Gastroesophageal sphincter (tissue), 4 donors: ENCODE measurements at places on chromosomes 16 and 17. TPM values are rescaled to one million over a fixed set of nuclear protein-coding genes. Genes with fewer than 3 reads are reported as not detected.
A peak's percentile ranks its signal among the peaks of the same experiment; 100 is the strongest.

DNA sequence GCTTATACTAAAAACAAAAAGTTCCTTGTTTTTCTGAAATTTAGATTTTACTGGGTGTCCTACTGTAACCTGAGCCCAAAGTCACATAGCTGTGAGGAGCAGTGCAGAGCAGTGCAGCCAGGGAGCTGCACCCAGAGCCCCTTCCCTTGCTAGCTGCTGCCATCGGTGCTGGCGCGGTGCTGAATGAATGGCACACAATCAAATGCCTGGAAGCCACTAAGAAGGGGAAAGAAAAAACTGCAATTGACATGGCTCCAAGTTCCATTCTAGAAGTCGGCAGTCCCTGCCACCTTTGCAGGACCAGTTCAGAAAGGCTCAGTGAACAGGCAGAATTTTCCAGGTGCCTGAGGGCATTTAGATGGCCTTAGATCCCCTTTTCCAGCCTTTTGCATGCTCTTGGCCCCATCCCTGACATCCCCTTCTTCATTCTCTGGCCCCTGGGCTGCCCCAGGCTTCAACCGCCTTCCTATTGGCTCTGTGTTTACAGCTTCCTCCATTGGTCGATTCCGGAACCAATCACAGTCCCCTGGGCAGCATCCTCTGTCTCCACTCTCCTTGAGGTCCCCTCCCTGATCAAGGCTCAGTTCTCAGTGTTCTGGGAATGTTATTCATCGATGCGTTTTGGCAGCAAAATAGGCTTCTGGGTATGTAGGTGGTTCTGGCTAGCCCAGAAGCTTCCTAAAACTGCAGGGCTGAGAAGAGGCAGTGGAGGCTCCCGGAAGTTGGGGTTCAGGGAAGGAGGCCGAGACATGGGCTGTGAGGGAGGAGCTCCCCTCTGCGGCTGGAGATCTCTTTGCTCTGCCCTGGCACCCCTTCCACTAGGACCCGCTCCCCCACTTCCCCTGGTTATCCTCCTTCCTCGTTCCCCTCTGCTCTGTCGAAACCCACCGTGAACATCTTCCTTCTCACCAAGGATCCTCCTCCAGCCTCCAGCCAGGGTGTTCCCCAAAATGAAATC is 37.9 kb downstream of the ATP2C2 start:
- no peak for ATAC-seq

- ATAC-seq: no peak
Measured at GRCh38 chr16:25729188-25729915, 37.6 kb downstream of the HS3ST4 start.

GRCh38 chr16:81324808-81325207 is 10.0 kb downstream of the GAN start:
- ATAC-seq: no peak

- ATAC-seq: no peak
Measured at GRCh38 chr16:80527297-80527696, 13.5 kb upstream of the DYNLRB2 start.

GRCh38 chr17:7951143-7951792 is 19.3 kb downstream of the CNTROB start:
- no peak for ATAC-seq

- ATAC-seq: no peak
Measured at GRCh38 chr17:58281511-58282011, 826 bp upstream of the MPO start.

- no peak for ATAC-seq
Measured at GRCh38 chr17:35076874-35077273, 13.4 kb upstream of the RFFL start.

- no peak for ATAC-seq
Measured at GRCh38 chr17:36136439-36136838, 32.8 kb downstream of the CCL4 start.

DNA sequence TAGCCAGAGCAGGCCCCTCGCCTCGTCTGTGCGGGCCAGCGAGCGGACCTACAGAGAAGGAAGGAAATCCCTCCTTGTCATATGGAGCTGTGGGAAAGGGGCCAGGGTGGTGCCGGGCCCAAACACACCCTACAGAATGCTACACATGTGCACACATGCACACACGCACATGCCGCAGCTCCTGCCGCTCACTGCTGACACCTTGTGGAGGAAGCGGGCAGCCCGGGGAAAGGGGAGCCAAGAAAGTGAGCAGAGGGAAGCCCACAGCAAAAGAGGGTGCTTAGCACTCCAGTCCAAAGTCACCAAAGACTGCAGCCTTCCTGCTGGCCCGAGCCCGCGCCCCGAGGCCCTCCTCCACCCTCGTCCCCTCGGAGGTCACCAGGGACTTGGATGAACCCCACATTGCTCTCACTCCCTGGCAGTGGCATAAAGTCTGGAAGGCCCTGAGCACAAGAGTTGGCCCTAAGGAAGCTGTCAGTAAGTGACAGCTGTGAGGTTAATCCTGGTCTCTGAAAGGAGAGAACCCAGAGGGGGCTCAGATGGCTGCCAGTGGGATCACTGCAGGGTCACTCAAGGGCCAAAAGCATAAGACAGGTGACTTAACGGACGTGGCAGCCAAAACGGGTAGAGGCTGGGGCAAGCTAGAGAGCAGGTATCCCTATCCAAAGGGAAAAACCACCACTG is 68.2 kb downstream of the MYO18A start:
- peak; percentile 63 for ATAC-seq

DNA sequence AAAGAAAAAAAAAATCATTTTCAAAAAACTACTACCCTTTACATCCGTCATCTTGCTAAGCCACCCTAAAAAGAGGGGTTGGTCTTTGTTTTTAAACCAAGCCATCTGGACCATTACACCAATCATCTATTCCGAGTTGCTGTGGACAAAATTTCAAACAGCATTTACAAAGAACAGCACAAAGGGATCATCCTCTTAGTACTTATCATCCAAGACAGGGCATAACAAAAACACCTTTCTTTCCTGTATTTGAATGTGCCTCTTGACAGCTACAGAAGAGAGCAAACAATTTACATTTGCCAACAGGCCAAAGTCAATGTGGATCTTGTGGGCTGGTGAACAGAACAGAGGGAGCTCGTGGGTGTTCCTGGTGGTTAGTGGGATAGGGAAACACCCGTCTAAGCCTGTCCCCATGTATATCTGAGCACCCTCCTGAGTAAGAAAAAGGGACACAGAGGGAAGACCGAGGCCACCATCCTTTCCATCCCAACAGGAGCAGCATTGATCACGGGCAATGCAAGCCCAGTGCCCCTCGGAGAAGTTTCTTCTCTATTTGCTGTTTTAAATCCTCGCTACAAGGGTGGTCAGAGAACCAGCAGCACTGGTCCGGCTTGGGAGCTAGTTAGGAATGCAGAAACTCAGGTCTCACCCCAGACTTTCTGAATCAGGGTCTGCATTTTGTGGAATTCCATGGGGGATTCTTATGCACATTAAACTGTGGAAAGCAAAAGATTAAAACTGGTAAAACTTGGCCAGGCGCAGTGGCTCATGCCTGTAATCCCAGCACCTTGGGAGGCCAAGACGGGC is 1.9 kb downstream of the SLC39A11 start:
- no peak for ATAC-seq

- no peak for ATAC-seq
Measured at GRCh38 chr17:18986541-18987229, 17.9 kb downstream of the FAM83G start.

- ATAC-seq: no peak
Measured at GRCh38 chr16:8962393-8963009, 1.2 kb downstream of the USP7 start.

DNA sequence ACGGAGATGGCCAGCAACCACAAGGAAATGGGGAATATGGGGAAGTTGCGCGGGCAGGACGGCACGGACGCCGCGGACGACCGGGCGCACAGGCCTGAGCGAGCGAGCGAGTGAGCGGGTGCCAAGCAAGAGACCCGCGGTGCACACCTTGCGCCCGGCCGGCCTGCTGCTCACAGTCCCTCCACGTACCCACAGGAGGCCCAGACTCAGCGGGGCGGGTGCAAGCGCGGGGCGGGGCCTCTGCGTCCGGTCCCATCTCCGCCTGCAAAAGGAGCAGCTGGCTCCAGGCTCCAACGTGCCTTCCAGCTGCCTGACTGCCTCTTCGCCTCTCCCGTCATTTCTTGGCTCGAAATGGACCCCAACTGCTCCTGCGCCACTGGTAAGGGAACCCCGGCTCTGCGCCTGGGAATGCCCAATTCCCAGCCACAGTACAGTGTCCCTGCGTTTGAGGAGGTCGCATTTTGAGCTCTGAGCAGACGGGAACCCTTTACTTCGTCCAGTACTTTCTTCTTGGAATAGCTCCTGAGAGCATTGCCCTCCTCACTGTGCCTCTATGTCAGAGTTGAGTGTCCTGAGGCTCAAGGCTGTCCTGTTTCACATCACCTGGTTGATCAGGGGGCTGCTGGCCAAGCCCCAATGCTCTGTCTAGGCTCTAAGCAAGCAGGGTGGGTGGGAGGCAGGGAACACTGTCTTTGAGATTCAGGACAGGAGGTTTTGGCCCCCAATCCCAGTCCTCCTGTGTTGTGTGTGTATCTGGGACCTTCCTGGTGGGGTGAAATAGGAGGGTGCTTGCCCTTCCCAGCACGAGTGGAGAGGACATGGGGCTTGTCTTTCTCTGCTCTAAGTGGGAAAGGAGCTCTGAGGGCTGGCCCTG is 8.1 kb upstream of the MT1E start:
- ATAC-seq: peak; percentile 91

GRCh38 chr17:236641-237405 is 55.4 kb upstream of the DOC2B start:
- ATAC-seq: no peak

- ATAC-seq: peak; percentile 49
Measured at GRCh38 chr17:40072040-40072734, 9.4 kb downstream of the THRA start.

- ATAC-seq: peak; percentile 89
Measured at GRCh38 chr17:7589204-7589868, 558 bp downstream of the SOX15 start.

GRCh38 chr17:42640121-42640520 is 19.0 kb upstream of the TUBG2 start:
- no peak for ATAC-seq

DNA sequence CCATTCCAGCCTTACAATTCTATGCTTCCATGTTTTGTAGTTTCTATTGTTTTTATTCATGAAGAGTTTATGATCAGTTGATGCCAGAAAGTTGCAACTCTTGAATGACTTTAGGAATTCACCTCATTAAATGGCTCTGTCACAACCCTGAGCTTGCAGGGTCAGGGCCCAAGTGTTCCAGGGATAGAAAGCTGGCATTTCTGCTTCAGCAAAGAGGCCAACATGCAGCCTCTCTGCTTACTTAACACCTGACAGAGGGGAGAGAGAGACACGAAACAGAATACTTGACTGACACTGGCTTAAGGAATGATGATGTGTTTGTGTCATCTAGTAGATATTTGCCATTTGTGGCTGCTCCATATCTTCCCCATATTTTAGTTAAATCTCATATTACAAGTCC is 328.1 kb downstream of the CA10 start:
- no peak for ATAC-seq

- no peak for ATAC-seq
Measured at GRCh38 chr17:58210922-58211321, 8.1 kb downstream of the MKS1 start.

- no peak for ATAC-seq
Measured at GRCh38 chr16:79887541-79888540, 287.3 kb upstream of the MAF start.

DNA sequence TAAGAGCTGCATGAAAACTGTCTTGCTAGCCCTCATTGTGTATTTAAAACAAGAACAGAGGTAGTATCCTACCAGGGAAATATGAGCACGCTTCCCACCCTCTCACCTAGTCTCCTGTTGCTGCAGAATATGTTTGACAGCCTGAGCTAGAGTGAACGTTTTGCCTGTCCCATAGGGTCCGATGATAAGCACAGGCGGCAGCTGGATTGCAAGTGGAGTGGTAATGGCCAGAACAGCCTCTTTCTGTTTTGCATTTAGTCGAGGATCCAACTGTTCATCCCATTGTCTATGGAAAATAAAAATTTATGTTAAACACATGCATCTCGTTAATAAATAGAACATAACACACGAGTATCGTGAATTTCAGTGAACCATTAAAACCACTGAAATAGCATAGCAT is 84.2 kb downstream of the HELZ start:
- no peak for ATAC-seq

DNA sequence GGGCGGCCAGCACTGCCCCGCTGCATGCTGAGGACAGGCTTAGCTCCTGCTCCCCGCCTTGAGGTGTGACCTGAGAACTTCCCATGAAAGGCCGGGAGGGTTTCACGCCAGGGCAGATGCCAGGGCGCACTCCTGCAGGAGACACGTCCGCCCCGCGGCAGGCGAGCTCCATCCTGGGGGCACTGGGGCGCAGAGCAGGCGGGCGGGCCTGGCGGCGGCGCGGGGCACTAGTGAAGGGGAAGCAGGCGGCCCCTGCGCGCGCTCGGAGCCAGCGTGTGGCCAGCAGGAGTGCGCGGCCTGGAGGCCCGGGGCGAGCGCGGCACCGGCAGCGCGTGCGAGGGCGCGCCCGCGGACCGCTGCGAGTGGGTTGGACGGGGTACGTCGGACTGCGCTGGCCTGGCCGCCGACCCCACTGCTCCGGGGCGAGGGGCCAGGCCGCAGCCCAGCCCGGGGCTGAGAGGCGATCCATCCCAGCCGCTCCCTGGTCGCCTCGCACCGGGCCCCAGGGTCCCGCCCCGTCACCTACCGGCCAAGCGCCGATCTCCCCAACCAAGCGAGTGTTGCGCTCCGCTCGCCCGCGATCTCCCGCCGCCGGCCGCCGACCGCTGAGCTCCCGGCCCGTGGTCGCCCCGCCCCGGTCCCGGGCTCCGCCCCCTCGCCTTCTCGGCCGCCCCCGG is at the start of gene MAP3K14:
TSS of gene MAP3K14 (minus strand) at position 587 of the 677 bp plus-strand sequence. CDS start 26,275 bp downstream, outside the sequence.
- ATAC-seq: peak; percentile 57

DNA sequence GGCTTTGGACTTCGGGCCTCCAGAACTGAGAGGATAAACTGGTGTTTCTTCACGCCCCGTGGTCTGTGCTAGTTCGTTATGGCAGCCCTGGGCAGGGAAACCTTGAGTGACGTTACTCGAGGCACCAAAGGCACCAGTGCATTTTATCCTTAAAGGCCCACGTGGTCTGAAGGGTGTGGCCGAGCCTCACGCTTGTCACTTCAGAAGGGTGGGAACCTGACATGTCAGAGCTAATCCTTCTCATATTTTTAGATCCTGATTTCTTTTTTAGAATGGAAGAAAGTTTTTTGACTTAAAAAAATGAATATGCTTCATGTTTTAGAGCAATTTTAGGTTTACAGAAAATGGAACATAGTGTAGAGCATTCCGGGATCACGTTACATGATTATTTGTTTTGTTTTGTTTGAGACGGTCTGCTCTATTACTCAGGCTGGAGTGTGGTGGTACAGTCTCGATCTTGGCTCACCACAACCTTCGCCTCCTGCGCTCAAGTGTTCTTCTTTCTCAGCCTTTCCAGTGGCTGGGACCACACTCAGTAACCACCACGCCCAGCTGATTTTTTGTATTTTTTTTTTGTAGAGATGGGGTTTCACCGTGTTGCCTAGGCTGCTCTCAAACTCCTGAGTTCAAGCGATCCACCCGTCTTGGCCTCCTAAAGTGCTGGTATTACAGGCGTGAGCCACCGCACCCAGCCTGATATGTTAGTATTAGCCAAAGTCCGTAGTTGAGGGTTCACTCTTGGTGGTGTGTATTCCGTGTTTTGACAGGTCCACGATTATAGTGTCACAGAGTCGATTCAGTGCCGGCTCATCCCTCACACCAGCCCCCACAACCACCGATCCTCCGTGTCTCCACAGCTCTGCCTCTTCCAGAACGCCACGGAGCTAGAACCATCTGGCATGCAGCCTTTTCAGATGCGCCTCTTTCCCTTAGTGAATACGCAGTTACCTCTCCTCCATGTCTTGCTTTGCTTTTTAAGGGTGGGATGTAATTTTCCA is 47.9 kb downstream of the RAB11FIP3 start:
- ATAC-seq: no peak

Gene LGALS9B
- not detected for total RNA-seq

Gene MT1H
- total RNA-seq: not detected

Gene EMP2
- total RNA-seq: 73.7 TPM

Gene RCVRN
- total RNA-seq: 0.27 TPM

Gene TRAPPC2L
- total RNA-seq: 18.8 TPM

Gene CEP295NL
- 4.0 TPM for total RNA-seq

Gene TPSG1
- not detected for total RNA-seq

Gene CEP112
- 23.3 TPM for total RNA-seq
